ENCODE measurements at places on chromosomes 5 and 9. TPM values are rescaled to one million over a fixed set of nuclear protein-coding genes. Genes with fewer than 3 reads are reported as not detected.

Gene LSM11
- 9.0 TPM for total RNA-seq

Gene ACTL7A
- total RNA-seq, result not detected

Gene PCDHGA1
- 0.10 TPM for total RNA-seq

Gene CDH9
- not detected for total RNA-seq

Gene BRD3
- total RNA-seq, result 36.7 TPM

Gene PCDHGA6
- total RNA-seq, result 0.42 TPM

Gene MAML1
- total RNA-seq, result 36.0 TPM

Gene GPR151
- not detected for total RNA-seq

Gene KCNV2
- not detected for total RNA-seq

Gene CYSRT1
- 0.49 TPM for total RNA-seq

Gene STXBP1
- 32.9 TPM for total RNA-seq
